ENCODE measurements at places on chromosomes 13 and 19.
A peak's percentile ranks its signal among the peaks of the same experiment; 100 is the strongest.

DNA sequence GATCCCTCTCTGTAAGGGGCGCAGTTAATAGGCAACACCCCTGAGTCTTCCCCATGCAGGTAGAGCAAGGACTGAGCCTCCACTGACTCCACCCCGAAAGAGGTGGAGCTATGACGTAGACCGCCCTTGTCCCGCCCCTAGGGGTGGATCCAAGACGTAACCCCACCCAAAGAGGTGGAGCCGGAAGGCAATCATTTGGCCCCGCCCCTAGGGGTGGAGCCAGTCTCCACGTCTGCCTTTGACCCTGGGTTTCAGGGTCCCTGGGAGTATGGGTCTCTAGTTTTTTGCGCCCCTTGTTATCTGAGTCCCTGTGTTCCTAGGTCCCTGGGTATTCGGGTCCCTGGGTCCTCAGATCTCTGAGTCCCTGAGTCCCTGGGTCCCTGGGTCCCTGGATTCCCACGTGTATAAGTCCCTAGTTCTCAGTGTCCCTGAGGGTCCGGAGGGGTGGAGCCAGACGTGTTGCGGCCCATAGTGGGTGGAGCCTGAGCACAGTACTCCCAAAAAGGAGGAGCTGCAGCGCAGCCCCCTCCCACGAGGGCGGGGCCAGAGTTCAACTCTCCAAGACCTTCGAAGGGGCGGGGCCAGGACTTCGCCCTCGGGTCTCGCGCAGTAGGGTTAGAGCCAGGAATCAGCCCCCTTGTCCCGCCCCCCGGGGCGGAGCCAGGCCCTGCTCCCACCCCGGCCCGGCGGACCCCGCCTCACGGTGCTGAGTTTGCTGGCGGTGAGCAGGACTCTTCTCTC lies 5.3 kb downstream of the DENND1C start:
- peak; percentile 79 for DNase-seq

GRCh38 chr13:72204291-72204690 lies 337.3 kb upstream of the DACH1 start:
- DNase-seq: no peak

DNA sequence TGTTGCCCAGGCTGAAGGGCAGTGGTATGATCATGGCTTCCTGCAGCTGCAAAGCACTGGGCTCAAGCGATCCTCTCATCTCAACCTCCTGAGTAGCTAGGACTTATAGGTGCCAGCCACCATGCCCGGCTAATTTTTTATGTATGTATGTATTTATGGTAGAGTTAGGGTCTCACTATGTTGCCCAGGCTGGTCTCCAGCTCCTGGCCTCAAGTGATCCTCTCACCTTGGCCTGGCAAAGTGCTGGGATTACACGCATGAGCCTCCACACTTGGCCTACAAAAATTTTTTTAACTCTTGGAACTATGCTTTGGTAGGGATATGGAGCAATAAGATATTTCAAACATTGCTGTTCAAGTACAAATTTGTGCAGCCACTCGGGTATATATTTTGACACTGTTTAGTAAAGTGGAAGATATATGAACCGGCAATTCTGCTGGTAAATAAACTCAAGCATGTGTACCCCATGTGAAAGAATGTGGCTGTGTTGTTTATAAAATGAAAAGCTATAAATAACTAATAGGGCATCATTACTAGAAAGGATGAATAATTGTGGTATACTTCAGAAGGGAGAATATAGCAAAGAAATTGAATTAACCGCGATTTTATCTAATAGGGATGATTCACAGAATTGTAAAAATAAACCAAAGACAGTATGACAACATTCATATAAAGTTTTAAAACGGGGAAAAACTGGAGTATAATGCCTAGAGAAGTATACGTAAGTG lies 1.1 kb downstream of the ZNF566 start:
- no peak for DNase-seq

DNA sequence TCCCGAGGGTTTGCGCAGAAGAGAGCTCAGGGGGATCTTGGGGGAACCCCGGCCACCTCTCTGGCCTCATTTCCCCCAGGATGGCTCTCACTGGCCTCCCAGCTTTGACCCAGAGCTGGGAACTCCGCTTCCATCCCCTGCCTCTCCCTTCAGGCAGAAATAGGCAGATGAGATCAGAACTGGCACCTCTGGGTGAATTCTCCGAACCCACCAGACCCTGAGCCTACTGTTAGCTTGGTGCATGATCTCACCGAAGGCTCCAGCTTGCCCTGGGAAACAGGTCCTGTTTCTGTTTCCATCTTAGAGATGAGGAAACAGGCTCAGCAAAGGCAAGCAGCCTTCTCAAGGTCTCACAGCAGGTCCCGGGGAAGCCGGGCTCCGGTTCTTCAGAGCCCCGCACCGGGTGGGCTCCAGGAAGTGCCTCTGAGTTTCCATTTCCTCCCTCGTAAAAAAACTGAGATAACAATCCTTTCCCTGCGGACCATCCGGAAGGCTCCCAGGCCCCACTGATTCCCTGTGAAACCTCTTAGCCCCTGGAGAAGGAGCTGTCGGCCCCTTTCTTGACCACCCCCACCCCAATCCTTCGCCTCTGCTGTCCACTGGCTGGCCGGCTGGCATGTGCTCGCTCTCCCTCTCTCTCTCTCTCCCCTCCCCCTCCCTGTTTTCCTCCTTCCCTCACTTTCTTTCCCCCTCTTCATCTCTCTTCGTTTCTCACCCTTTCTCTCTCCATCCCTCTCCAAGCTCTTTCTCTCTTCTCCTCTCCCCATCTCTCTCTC lies 2.1 kb downstream of the NECTIN2 start:
- DNase-seq: no peak

- DNase-seq: no peak
These were observed 616.4 kb downstream of the EFNB2 start for GRCh38 chr13:105918842-105919741.

- no peak for DNase-seq
These were observed 3.9 kb upstream of the NCCRP1 start for GRCh38 chr19:39192846-39193245.

GRCh38 chr13:30466841-30467252 lies 1.1 kb upstream of the HMGB1 start:
- DNase-seq: peak; percentile 17
